ENCODE measurements at places on chromosomes 11 and 22.

DNA sequence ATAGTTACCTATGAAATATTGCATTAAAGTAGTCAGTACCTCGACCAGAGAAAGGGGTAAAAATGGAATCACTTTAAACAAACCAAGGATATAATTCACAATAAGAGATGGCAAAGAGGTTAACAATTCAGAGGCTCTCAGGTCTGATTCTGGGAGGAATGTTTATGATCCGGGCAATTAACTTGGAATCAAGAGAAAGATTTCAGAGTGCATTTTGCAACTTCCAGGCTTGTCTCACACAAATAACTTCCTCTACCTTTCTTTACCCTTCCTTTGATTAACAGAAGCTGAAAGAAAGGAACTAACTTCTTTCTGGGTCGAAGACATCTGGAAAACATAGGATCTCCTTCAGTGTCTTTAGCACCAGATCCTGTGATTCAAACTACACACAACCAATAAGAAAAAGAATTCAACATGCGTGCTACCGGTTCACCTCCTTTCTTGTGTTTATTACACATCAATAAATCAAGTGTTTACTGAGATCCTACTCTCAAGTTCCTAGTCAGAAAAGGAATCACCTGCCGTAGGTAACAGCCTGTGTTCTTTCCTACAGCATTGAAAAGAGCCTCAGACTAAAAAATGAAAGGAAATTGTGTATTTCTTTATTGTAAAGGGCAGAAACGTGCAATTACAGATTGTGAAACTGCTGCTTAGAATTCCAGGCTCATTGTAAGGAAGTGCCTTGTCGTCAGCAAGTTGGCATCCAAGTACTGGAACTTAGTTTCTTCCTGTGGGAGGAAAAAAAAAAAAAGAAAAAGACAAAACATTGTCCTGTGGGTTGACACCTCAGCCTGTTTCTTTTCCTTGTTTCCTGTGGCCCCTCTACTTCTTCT is 29.5 kb downstream of the CARD18 start:
- no peak for DNase-seq

DNA sequence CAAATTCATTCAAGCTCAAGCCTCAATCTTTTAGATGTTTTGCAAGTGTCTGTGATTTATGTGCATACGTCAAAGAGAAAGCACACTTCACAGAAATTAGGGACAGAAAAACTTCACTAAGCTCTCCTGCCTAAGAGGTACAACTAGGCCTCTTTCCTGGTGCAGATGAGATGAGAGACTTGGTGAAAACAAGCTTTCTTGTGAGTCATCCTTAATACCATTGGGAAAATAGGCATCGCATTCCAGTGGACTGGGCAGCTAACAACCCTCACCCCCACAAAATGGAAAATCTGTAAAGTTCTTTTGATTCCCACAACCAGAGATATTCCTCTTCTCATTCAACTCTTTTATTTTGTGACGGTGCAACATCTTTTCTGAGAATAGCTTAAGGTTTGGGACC is 1110.4 kb upstream of the CCDC90B start:
- DNase-seq = no peak

- DNase-seq = no peak
Measured at GRCh38 chr11:1126491-1126926, 31.2 kb upstream of the MUC5AC start.

DNA sequence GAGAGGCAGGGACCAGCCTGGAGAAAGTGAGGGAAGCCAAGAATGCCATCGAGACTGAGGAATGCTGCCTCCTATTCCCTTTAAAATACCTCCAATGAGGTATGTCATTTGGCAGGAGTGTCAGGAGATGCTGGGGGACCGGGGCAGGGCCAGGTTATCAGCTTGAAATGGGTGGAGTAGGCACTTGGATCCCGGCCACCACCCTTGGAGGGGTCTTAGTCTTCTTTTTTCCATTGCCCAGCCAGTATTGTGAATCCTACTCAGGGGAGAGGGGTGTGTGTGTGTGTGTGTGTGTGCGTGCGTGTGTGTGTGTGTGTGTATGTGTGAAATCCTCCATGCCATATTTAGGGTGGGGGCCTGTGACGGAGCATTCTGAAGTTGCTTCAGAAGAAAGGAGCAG is 116.2 kb downstream of the ZBTB16 start:
- no peak for DNase-seq

DNA sequence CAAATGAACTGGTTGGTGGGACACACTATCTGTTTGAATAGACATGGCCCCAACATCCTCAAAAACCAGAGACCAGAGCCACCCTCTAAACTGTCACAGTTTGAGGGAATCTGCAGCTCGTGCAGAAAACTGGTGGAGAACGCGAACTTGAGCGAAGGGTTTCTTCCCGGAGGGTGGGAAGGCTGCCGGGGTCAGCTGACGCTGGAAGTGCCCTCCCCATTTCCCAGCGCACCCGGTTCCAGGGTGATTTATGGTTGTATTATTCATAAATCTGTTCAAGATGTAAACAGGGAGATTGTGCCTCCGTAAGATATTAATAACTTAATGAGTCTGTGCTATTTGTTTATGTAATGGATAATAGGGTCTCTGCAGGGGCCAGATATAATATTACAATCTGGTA is 1396.7 kb downstream of the BRD1 start:
- DNase-seq = no peak

- no peak for DNase-seq
Measured at GRCh38 chr11:72410956-72411355, 23.4 kb downstream of the CLPB start.

DNA sequence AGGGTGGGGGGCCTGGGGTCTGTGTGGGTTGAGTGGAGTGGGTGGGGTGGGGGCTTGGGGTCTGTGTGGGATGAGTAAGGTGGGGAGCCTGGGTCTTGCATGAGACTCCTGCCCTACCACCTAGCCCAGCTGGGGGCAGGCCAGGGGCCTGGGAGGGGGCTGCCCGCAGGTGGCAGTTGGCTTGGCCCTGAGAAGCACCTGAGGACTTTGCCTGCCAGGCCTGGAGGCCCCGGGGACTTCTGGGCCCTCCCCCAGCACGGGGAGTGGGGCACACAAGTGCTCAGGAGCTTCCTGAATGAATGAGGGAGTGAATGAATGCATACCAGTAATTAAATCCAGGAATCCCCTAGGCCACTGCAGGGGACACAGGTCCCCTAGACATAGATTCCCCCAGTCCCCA is 6.6 kb downstream of the PHLDA2 start:
- no peak for DNase-seq

DNA sequence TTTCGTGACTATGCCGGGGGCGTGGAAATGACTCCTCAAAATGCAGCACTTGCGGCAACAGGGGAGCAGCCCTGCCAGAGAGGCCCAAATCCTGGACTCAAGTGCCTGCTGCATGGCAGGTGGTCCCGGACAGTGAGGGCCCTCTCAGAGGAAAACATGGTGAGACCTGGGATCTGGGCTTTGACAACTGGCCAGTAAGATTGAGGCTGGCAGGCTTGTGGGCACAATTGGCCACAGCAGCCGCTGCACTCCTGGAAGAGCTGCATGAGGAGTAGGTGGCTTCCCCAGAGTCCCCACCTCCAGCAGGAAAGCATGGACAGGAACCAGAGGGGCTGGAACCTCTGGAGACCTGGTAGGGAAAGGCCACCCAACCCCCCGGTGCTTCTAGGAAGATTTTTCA is 13.4 kb downstream of the LINC01488 start:
- no peak for DNase-seq

GRCh38 chr22:42655693-42656092 is 6.5 kb upstream of the CYB5R3 start:
- DNase-seq = peak; percentile 77

All from NCI-H510A (cell line).